Glomerular endothelial cell (primary cell): ENCODE measurements at places on chromosomes 1 and 21. TPM values are rescaled to one million over a fixed set of nuclear protein-coding genes. Genes with fewer than 3 reads are reported as not detected.

GRCh38 chr1:199684686-199685273, 342.7 kb upstream of the NR5A2 start:
- peak; percentile 76 for DNase-seq

RHD gene
- total RNA-seq: not detected in 2 replicates

OR1C1 gene
- total RNA-seq: not detected in 2 replicates

GRCh38 chr1:55951291-55951690, 628.1 kb downstream of the PLPP3 start:
- no peak for DNase-seq

DNA sequence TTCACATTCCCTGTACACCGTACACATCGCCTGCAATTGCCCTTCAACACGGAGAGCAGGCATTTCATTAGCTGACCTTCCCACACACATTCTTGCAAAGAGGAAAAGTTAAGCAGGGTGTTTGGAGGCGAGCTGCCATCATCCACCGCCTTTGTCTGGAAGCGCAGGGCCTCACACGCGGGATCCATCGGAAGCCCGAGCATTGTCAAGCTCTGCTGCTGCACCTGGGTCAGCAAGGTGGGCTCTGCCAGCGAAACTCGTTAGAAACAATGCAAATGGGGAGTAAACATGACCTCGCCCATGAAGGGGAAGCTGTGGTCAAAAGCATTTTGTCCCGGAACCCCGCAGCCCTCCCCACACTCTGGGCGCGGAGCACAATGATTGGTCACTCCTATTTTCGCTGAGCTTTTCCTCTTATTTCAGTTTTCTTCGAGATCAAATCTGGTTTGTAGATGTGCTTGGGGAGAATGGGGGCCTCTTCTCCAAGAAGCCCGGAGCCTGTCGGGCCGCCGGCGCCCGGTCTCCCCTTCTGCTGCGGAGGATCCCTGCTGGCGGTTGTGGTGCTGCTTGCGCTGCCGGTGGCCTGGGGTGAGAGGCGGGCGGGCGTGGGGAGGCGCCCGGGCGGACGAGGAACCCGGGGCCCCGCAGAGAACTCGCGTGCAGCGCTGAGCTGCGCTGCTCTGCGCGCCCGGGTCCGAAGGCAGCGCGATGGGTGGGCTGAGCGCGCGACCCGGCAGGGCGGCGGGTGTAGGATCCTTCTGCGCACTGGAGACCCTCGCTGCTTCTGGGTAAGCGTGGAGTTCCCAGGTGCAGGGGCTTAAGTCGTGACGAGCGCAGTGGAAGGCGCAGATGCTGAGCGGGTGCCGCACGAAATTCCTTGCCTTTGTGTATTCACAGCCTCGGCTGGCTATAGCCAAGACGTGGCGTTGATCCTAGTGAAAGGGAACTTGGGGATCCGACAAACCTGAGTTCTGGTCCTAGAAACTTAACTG, at the start of gene CR1:
TSS of gene CR1 (plus strand) at position 357 of the 992 bp plus-strand sequence. CDS start at position 468, 111 bp downstream.
- DNase-seq: no peak
